Amniotic epithelial cell (primary cell): ENCODE measurements at places on chromosomes 5 and 9.

- no peak for DNase-seq
Observed at GRCh38 chr9:127549751-127550150, 62.3 kb upstream of the STXBP1 start.

- DNase-seq = no peak
Observed at GRCh38 chr5:67679184-67679841, 482.7 kb upstream of the CD180 start.

DNA sequence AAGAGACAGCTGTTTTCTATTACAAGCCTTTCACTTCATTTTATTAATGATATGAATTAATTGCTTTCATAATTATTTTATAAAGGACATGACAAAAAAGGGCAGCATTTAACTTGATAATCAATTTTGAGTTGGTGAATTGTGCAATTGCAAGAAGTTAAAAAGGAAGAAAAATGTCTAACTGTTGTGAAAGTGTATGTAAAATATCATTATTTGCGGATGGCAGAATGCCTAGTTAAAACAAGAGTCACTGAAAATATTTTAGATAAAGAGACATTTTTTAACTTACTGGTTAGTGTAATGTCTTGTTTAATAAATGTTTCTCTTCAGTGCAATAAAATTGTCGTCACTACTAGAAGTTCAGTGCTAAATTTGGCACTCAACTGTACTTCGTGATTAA lies 57.6 kb upstream of the HTR4 start:
- DNase-seq = no peak

- DNase-seq = no peak
Observed at GRCh38 chr5:32029781-32030180, 144.3 kb downstream of the GOLPH3 start.

- DNase-seq = no peak
Observed at GRCh38 chr9:88174324-88174723, 36.0 kb upstream of the SPATA31C2 start.

DNA sequence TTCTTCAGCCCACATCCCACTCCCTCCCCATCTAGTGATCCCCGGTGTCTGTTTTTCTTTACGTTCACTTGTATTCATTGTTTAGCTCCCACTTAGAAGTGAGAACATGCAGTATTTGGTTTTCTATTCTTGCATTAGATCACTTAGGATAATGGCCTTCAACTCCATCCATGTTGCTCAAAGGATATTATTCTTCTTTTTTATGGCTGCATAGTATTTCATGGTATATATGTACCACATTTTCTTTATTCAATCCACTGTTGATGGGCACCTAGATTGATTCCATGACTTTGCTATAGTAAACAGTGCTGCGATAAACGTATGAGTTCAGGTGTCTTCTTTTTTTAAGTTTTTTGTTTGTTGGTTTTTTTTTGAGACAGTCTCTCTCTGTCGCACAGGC lies 29.1 kb upstream of the CCNB1 start:
- no peak for DNase-seq

DNA sequence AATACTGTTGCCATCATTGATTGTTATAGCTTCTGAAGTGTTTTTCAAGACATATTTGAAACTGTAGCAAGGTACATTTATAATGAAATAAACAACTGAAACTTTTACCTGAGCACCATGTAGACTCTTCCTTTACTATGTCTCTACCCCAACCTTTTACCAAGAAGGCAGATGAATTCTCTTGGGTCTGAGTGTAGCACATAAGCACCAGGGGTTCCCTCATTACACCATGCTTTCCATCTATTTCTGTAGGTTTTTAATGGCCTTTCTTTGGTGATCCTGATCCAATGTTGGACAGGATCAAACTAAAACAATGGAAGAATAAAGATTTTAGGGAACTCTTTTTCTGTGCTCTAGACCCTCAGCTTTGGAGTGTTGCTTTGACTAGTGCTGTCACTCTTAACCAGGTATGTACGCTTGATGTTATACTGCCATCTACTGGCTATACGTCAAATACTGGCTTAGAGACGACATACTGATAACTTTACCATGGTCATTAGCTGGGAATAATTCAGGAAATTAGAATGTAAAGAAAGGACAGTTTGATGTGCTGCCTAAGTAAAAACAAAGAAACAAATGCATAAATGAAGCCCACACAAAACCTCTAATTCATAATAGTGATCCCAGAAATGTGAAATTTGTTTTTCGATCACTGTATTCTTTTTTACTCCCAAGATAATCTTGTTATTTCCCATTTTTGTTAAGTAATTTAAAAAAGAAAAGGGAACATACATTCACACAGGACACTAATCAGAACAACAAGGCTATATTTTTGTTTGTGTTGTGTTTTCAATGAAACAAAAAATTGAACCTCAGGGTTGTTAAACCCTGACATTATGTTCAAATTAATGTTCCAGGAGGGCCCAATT lies 30.7 kb downstream of the IFNW1 start:
- peak; percentile 74 for DNase-seq

DNA sequence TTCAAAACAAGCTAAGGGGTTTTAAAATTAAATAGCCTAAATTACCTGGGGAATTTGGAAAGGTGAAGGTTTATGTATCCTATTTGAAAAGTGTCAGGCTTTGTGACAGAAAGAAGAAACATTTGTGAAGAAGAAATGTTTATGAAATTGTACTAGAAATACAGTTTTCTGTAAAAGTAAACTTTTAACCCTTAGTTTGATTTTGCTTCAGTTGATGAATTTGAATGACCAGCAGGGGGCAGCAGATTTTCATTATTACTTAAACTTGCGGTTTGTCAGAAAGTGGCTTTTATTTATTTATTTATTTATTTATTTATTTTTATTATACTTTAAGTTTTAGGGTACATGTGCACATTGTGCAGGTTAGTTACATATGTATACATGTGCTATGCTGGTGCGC lies 58.1 kb downstream of the NNT start:
- DNase-seq = peak; percentile 57
